GM19239 (cell line): ENCODE measurements at places on chromosomes 7 and 10.

DNA sequence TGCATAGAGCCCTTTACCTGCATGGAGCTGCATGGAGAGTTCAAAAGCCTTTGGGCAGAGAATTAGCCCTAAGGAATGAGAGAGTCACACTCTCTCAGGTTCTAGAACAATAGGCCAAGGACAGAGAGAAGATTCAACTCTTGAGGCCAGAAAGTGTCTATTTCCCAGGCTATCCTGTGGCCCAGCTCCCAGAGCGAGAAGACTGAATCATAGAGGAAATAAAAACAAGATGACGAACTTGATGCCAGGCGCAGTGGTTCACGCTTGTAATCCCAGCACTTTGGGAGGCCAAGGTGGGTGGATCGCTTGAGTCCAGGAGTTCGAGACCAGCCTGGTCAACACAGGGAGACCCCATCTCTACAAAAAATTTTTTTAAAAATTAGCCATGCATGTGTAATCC, 18.3 kb upstream of the PODXL start:
- DNase-seq, result no peak

DNA sequence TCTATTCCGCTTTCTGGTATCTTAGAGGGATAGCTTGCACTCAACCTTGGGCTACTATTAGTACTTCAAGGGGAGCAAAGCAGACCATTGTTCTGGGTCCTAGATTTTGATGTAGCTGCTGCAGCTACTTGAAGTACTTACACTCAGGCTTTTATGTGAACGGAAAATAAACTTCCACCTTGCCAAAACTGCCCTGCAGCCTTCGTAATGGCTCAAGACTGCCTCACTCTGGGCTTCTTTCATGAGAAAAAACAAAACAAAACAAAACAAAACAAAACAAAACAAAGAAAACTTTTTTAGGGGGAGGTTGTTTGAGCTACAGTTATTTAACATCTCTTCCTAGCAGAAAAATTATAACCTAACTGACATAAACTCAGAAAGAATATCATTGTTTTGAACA, 19.4 kb upstream of the EPHB6 start:
- no peak for DNase-seq

- DNase-seq, result no peak
Observed at GRCh38 chr7:117045927-117046710, 92.8 kb downstream of the ST7 start.

GRCh38 chr7:139084709-139085108, 24.8 kb downstream of the ZC3HAV1 start:
- no peak for DNase-seq

GRCh38 chr7:108375668-108376067, 80.6 kb downstream of the NRCAM start:
- no peak for DNase-seq

GRCh38 chr7:127154101-127154500, 98.6 kb downstream of the GRM8 start:
- no peak for DNase-seq

DNA sequence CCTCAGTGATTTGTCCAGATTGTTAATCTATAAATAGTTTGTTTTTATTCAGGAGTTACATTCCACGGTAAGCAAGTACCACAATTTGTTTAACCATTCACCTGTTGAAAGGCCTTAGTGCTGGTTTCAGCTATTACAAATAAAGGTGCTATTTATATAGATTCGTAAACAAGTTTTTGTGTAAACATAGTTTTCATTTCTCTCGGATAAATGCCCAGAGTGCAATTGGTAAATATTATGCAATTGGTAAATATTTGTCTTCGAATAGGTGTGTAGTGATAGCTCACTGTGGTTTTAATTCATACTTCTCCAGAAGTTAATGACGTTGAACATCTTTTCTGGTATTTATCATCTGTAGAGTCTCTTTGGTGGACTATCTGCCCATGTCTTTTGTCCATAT, 76.4 kb upstream of the RSU1 start:
- no peak for DNase-seq

DNA sequence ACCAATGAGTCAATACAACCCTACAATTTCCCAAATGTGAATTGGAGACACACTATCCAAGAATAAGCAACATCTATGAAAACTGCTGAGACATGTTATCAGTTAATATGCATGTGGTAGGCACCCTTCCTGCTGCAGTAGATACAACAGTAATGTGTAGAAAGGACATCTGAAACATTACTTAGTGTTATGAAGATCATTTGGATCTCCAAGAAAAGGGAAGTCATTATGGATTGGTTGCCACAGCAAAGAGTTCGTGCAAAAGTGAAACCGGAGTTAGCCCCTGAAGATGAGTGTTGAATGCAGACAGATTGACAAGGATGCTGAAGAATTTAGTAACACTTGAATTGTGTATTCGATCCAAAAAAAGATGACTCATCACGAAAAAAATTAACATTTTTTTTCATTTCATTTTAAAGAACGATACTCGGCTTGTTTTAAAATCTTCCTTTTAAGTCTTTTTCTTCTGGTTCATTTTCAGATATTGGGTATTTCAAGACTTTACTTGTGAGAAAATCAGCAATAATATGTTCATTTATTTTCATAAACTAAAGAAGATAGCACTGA, 322.4 kb upstream of the KLF6 start:
- DNase-seq, result no peak

DNA sequence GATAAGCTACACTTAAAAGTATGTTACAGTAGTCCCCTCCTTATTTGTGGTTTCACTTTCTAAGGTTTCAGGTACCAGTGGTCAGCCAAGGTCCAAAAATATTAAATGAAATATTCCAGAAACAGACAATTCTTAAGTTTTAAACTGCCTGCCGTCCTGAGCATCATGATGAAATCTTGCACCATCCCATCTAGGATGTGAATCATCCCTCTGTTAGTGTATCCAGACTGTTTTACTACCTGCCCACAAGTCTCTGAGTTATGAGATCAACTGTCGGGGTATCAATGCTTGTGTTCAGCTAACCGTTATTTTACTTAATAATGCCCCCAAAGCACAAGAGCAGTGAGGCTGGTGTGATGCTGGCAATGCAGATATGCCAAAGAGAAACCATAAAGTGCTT, 11.4 kb downstream of the KDM7A start:
- no peak for DNase-seq

DNA sequence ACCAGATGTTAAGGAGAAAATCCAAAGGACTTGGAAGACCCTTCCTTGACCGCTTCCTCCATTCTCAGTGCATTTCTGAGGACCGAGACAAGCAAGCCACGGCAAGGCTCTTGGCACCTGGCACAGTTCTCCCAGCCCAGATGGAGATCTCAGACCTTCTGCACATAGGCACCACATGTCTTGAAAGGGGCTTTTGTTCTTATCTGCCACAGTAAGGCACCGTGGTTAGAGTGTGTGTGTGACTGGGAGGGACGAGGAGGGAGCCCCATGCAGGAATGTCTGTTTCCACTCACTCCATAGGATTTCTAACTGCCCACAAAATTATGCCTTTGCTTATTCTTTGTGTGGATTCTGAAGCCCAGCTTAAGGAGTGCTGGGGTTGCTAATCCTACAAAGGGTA, 10.3 kb upstream of the WDR86 start:
- no peak for DNase-seq

DNA sequence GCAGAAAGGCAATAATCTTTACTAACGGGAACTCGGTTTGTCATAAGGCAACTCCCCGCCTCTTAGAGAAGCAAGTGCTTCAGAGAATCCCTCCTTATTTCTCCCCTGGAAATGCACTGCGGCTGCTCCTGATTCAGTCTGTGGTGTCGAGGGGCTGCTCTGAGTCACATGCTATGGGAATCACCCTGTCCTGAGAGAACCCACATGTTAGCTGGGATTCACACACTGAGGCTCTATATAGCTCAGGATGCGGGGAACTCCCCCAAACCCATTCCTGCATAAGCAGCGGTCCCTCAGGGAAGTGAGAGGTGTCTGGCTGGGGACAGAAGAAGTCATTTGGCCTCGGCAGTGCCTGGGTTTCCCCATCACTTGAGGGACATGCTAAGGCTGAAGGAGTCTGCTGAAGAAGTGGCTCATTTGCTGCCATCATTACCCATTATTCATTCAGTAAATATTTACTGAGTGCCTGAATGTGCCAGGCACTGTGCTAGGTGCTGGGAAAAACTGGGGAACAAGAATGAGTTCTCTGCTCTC, 87.5 kb downstream of the ATXN7L1 start:
- no peak for DNase-seq

DNA sequence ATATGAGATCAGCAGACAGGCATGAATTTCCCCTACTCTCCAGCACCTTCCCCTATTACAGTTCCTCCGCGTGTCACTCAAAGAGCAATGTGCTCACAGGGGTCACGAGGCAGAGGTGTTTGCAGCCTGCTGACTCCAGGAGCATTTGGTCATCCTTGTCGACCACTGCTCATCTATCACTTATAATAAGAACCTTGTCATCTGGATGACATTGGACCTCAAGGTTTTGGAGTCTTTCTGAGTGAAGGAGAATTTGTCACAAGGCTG, 32.9 kb upstream of the PLPP4 start:
- no peak for DNase-seq

GRCh38 chr7:98335411-98335977, 54.0 kb downstream of the BRI3 start:
- no peak for DNase-seq

DNA sequence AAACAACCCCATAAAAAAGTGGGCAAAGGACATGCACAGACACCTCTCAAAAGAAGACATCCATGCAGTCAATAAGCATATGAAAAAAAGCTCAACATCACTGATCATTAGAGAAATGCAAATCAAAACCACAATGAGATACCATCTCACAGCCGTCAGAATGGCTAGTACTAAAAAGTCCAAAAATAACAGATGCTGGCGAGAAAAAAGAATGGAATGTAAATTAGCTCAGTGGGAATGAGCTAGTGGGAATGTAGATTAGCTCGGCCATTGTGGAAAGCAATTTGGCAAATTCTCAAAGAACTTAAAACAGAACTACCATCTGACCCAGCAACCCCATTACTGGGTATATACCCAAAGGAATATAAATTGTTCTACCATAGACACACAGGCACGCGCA, 287.0 kb downstream of the WDR37 start:
- no peak for DNase-seq

- DNase-seq, result no peak
Observed at GRCh38 chr10:51935341-51935740, 235.9 kb upstream of the CSTF2T start.

DNA sequence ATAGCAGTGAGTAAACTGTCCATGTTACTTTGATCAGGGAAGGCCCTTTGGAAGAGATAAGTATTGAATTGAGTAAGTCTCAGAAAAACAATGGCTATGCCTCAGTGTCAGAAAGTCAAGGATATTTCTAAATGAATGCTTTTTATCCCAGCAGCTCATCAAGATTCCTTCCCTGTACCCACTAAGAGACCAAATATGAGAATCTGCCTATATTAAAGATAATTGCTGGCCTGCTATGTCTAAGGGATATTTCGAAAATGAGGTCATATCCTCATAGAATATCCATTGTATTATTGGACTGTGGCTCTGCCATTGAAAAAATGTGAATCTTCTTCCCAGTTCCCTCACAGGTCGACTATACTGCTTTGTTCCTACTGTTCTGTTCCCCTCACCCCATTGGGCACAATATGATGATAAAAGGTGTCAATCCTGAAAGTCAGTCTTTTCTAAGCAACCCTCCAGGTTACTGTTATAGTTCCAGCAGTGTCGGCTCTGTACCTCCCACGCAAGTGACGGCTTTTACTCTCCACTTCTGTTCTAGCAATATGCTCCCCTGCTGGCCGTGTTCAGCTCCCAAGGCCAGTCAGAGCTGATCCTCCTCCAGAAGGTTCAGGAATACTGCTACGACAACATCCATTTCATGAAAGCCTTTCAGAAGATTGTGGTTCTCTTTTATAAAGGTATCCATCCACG, 51.7 kb downstream of the BZW2 start:
- no peak for DNase-seq

- DNase-seq, result no peak
Observed at GRCh38 chr7:24395512-24395911, 111.5 kb downstream of the NPY start.

DNA sequence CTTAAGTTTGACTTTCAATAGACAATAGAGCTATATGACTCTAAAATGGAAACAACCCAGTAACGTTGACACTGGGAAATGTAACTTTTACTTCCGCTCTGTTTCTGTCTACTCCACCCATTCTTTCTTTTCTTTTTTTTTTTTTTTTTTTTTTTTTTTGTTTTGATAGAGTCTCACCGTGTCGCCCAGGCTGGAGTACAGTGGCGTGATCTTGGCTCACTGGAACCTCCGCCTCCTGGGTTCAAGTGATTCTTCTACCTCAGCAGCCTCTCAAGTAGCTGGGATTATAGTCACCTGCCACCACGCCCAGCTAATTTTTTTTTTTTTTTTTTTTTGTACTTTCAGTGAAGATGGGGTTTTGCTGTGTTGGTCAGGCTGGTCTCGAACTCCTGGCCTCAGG, 13.9 kb downstream of the PRSS2 start:
- no peak for DNase-seq

- no peak for DNase-seq
Observed at GRCh38 chr7:116588641-116589594, 64.1 kb downstream of the CAV1 start.

DNA sequence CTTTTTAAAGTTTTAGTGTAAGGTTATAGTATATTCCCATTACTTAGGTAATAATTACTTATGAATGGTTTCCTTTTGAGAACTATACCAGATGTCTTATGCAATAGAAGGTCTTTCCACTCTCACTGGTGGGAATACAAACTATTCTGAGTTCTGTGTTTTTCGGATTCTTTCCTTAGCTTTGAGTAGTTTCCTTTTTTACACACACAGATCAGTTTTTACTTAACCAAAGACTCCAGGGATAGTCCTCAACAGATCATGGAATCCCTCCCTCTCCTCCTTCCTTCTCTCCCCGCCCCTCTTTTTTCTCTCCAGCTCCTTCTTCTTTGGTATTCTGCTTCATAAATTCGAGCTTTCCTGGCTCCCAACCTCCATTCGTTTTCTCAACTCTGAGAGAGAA, 13.3 kb downstream of the COPG2 start:
- DNase-seq, result no peak

GRCh38 chr10:42113158-42113450, 525.3 kb downstream of the ZNF33B start:
- no peak for DNase-seq

DNA sequence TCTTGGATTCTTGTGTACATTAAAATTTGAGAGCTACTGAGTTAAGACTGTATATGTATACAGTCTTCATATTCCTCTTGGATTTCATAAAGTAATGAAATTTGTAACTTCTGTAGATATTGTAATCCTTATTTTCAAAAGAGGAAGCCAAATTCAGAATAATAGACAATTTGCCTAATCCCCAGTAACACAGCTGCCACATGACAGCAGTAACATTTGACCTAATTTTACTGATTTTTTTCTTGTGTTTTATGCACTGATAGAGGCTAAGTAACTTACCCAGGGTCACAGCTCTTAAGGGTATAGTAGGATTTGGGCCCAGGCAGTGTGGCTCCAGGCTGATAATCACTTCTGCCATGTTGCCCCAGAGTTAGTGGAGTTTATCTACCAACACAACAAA, 40.4 kb upstream of the IL6 start:
- no peak for DNase-seq

- DNase-seq, result no peak
Observed at GRCh38 chr10:97667463-97667862, 19.6 kb downstream of the AVPI1 start.

- DNase-seq, result no peak
Observed at GRCh38 chr7:120837599-120837998, 20.3 kb downstream of the TSPAN12 start.
